ENCODE measurements at places on chromosomes 12 and 14.
A peak's percentile ranks its signal among the peaks of the same experiment; 100 is the strongest.

DNA sequence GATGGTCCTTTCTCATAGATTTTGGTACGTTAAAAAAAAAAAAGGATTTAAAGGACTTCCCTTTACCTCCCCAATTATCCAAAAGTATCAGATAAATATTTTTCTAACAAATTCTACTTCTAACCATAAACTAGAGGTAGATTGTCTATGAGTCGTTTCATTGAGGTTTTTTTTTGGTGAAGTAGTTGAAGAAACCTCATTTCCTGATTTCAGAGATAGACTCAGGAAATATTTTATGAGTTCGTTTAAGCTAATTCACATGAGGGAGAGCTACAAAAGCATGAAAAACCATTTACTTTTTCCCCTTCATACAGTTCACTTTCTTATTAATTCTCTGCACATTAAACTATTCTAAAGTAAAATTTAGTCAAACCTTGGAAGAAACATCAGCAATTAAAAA is 112.5 kb downstream of the RALGAPA1 start:
- DNase-seq, result no peak

DNA sequence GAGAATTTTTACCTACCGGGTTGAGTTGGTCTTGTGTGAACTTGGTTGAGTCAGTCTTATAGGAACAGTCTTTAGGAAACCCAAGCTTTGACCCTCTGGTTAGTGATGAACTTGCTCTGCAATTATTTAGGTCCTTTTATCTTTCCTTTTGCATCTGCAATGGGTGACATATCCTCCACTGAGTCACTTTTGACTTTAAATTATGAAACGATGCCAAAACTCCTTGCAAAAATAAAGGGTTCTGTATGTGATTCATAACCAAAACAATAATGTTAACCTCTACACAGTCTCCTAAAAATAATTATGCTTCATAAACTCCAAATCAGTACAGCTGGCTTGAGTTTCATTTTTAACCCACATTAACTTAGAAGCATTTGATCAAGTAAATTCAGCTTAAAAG is 979.4 kb downstream of the GALC start:
- peak; percentile 42 for DNase-seq

GRCh38 chr14:100303179-100303578 is 3.1 kb downstream of the SLC25A29 start:
- DNase-seq, result peak; percentile 41

GRCh38 chr14:52950898-52951680 is at the start of gene FERMT2:
TSS of gene FERMT2 (minus strand) at chr14:52951050. CDS start at chr14:52950568, 482 bp downstream.
- DNase-seq, result peak; percentile 91

- no peak for DNase-seq
Observed at GRCh38 chr12:28388879-28389278, 198.6 kb downstream of the CCDC91 start.

Measured in AG08395 (cell line).